ENCODE measurements at places on chromosomes 1 and 21.
A peak's percentile ranks its signal among the peaks of the same experiment; 100 is the strongest.

GRCh38 chr1:165481820-165482532 is 37.0 kb upstream of the RXRG start:
- peak; percentile 26 for DNase-seq

DNA sequence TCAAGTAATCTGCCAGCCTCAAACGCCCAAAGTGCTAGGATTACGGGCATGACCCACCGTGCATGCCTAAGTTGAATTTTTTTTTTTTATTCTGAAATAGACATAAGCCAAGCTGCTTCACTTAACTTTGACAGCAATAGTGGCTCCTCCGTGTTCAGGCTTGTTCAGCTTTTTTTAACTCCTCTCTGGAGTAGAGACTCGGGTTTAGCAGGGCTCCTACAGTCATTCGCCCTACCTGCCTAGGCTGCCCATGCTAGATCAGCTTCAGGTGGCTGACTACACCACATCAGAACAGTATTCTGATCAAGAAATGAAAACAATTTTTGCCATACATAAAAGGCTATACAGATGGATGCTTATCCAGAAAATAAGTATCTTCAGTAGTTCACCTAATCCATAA is 14.7 kb downstream of the ARID4B start:
- no peak for DNase-seq

GRCh38 chr1:81606656-81607055 is 194.1 kb upstream of the ADGRL2 start:
- DNase-seq, result peak; percentile 22

DNA sequence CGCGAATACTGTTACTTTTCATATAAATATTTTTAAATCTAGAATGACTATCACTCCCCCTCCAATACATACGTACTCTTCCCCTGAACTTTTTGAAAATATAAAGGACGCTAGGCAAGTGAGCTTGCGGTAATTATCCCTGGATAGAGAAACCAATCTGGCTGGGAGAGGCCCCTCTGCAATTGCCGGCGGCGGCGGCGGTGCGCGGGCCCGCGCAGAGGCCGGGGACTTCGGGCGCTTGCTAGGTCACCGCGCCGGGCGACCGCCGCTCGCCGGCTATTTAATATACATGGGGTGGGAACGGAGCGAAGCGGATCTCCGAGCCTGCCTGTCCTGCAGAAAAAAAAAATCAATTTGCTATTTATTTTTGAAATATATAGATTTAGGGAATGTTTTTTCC is 416.3 kb upstream of the ESRRG start:
- peak; percentile 35 for DNase-seq

DNA sequence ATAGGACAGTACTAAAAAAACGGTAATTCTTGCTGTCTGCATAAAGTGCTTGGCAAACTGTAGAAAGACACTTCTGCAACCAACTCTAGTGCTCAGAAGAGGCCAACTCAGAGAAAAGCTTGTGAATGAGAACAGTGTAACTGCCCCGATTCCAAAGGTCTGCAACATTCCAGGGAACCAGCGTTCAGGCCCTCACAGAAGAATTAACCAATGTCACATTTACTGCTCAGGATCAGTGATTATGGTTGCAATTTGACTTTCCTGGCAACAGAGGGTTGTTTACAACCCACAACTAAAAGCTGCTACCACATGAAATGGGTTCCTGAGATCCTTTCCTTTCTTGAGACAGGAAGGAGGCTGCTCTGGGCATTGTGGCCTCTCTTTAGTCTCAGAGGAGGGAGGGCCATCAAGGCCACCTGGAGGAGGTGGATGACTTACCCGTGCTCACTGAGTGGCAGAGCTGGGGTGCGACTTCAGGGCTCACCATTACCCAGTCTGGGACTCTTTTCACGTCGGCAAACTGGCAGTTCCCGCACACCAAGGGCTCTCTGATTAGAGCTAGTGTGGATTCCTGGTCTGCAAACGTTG is 15.3 kb downstream of the SRSF4 start:
- DNase-seq, result no peak

- DNase-seq, result peak; percentile 82
These were observed 1.8 kb downstream of the ATP2B4 start for GRCh38 chr1:203628201-203629015.

- no peak for DNase-seq
These were observed 71.6 kb downstream of the PLXNA2 start for GRCh38 chr1:208172423-208173145.

DNA sequence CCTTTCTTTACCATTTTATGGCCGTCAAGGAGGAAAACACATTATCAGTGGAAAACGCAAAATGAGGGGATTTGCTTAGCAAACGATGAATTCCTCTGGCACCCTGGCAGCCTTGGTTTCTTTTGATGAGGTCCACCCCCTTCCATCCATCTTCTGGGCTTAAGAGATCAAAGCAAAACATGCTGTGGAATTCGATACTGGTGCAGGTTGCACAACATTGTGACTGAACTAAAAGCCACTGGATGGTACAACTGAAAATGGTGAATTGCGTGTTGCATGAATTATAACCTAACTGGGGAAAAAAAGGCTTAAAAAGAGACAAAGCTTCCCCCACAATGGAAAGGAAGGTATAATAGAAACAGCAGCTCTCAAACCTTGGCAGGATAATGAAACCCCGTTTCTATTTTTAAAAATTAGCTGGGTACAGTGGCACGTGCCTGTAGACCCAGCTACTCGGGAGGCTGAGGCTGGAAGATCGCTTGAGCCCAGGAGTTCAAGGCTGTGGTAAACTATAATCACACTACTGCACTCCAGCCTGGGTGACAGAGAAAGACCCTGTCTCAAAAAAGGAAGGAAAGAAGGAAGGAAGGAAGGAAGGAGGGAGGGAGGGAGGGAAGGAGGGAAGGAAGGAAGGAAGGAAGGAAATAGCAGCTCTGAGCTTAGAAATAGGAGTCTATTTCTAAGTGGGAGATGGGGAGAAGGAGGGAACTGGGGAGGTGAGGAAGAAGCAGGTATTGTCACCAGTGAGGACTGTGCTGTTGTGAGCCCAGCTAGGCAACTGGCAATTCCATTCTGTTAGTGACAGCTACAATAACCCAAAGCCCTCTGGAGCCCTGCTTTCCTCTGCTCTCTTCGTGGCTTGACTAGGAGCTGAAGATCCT is 29.0 kb upstream of the LGALS8 start:
- peak; percentile 40 for DNase-seq

All from lung (tissue), 17 donors.